SW480 (cell line): ENCODE measurements at places on chromosomes 16 and 17.
A peak's percentile ranks its signal among the peaks of the same experiment; 100 is the strongest.

DNA sequence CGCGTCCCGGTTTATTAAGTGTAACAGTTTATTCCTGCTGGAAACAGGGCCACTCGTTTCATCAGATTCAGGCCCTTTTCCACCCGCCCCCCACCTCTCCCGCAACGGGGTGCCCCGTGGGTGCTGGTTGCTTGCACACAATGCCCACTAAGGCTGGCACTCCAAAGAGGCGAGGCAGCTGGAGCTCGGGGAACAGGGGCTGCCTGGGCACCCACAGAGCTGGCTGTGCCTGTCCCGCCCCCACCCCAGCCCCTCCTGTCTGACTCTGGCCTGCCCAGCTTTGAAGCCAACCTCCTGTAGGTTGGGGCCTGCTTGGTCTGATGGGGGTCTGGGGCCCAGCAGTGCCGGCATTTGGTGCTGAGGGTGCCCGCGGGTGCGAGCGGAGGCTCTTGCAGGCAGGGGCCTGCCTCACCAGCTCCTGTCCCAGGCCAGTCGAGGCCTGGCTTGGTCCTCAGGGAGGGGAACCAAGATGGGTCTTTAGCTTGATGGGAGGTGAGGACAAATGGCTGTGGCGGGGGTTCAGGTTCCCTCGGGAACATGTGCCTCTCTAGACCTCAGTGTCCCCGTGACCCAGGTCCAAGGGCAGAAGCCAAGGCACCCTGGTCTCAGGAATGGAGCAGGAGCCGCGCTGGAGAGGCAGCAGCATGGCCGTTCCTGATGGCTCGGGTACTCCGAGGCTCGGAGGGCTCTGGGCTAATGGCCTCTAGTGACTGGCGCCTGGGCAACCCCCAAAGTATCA lies 20.1 kb downstream of the MYBBP1A start:
- no peak for DNase-seq

DNA sequence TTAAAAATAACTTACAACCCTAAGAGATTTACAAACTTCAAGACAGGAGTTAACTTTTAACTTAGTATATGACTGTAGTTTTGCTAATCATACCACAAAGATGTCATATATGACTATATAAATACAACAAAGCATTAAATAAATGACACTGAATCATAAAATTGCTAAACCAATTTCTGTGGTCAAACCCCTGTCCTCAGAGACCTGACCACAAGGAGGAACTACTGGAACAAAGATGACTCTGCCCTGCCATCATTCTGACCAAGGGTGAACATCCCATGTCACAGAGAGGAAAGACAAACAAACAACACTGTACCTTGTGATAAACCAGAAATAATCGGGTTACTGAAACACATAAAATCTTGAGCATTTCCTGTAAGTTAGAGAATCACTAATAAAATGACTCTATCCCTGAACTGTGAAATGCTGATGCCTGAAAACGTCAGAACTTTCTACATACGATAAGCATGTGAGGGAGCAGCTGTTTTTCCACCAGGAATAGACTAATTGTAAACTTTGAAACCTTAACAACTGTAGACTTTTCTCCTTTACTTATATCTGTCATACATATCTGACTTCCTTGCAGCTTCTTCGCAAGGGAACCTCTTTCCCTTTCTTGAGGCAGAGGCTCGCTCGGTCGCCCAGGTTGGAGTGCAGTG lies 47.9 kb downstream of the WDR59 start:
- peak; percentile 29 for DNase-seq

GRCh38 chr16:4370570-4371356 lies 885 bp upstream of the VASN start:
- no peak for DNase-seq

DNA sequence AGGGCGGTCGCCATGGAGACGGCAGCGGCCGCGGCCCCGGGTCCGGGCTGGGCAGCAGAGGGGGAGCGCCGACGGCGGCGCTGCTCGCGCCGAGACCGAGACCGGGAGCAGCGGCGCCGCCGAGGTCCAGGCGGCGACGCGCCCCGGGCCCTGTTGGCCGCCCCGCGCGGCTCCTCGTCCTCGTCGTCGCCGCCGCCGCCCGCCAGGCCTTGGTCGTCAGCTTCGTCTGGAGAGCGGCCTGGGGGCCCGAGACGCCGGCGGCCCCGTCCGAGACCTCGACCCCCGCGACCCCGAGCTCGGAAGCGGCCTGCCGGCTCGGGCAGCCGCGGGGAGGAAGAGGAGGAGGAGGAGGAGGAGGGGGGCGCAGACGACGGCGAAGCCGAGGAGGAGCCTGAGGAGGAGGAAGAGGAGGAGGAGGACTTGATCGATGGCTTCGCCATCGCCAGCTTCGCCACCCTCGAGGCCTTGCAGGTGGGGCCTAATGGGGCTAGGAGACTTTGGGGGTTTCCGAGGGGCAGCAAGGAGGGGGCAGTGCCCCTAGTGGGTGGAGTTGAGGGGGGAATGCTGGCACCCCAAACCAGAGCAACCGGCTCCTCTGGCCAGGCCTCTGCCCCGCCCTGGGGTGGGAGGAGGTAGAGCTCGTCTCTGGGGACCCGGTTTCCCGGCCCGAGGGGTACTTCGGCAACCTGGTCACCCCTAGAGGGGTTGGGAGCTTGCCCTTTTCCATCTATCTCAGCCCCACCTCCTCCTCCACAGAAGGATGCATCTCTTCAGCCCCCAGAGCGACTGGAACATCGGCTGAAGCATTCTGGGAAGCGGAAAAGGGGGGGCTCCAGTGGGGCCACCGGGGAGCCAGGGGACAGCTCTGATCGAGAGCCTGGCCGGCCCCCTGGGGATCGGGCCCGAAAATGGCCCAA lies 1.5 kb downstream of the FBRS start:
- no peak for DNase-seq

DNA sequence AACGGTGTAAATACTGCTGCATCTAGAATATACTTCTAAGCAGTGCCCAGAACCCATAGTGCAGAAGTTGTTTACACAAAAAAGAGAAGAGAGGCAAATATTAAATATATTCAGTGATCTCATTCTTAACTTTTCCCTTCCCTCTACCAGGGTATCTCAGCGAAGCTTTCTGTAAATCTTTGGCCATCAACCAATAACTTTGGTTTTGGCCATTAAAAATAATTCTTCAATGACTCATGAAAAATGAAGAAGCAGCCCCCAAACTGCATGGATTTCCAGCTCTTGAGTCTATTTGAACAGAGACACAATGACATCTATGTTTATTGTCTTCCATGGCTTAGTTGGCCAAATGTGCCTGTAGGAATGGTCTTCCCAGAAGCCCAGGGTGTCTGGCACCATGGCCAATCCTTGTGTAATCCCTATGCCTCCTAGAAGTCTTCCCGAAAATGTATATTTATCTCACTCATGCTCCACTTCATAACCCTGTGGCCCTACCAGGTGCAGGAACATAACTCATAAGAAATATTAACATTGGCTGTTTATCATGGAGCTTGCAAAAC lies 646.6 kb downstream of the TOX3 start:
- no peak for DNase-seq

- DNase-seq = no peak
Observed at GRCh38 chr17:1082579-1082978, 85.7 kb downstream of the TIMM22 start.

DNA sequence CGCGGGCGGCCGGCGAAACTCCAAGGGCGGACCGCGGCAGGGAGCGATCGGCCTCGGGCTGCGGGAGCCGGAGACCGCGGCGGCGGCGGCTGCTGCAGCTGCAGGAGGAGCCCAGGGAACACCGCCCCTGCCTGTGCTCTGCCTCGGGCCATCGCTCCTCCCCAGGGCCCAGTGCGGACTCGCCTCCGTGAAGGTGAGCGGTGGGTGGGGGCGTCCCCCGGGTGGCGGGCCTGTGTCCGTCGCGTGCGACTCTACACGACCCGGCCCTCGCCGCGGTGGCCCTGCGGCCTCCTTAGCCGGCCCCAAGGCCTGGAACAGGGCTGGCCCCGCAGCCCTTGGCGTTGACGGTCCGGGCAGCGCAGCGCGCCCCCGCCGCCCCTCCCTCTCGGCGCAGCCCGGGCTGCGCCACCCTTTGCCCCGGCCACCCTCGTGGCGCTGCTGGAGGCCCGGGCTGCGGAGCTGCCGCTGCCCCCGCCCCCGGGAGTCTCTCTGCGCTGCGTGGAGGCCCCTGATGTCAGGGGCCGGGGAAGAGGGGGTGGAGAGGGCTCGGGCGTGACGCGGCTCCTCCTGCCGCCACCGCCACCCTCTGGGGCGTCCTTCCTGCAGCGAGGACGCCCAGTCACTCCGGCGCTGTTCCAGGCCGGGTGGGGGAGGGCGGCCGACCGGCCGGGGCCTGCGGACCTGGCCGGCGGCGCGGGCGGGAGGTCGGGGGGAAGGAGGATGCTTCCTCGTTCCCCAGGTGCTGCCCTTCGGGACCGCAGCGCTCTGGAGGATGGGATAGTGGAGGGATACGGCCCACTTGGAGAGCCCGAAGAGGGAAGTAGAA lies 485 bp downstream of the DYNLL2 start:
- peak; percentile 40 for DNase-seq

DNA sequence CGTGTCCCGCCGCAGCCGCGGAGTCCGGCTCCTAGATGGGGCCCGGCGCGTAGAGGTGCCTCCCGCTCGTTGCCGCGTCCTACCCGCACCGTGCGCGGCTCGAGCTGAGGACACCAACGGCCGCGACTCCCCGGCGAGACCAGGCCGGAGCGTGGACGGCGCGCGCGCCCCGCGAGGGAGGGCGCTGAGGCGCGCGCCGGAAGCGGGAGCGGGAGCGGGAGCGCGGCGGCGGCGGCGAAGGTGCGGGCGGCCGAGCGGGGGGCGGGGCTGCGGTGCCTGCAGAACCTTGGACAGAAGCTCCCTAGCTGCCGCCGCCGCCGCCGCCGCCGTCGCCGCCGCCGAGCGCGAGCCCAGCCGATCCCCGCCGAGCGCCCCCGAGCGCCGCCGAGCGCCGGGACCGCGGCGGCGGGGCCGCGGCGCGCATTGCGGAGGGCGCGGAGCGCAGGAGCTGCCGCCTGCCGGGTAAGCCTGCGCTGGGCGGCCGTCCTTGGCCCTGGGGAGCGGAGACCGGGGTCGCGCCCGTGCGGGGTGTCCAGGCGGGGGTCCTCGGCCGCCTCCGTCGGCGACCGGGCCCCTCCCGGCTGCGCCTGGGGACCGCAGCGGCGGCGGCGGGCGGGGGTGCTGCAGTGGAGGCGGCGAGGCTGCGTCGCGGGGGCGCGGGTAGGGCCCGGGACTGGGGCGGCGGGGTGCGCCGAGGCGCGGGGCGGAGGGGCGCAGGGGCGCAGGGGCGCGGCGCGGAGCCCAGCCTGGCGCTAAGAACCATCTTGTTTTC lies at the start of gene CDK5R1:
Gene CDK5R1 (plus strand): TSS at position 293 of the 772 bp plus-strand sequence. CDS start 628 bp downstream, outside the sequence.
- peak; percentile 74 for DNase-seq

DNA sequence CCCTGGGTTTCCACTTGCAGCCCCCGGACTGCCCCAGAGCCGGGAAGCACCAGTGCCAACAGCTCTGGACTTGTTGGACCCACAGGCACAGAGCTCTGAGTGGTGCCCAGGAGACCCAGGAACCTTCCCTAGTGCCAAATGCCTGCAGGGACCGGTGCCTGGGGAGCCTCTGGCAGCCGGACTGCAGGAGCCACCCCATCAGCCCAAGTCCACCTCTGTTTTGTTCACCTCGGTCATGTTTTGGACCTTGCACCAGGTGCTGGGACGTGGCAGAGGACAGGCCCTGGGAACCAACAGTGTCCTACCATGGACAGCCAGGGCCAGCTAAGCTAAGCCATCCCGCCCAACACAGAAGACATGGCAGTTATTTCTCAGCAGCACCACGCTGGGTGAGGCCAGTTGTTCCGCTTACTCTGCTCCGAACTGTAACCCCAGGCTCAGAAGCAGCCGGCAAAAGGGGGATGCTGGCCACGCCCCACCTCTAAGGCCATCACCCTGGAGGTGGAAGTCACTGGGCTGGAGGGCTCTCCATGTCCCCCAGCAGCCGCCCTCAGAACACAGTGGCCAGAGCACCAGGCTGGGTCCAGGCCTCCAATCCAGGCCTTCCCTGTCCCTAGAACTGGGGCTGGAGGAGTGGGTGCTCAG lies 79.8 kb downstream of the AMFR start:
- DNase-seq = no peak

- no peak for DNase-seq
Observed at GRCh38 chr17:76276461-76277299, 11.5 kb downstream of the UBALD2 start.

- DNase-seq = no peak
Observed at GRCh38 chr16:19781226-19781625, 63.2 kb downstream of the IQCK start.

DNA sequence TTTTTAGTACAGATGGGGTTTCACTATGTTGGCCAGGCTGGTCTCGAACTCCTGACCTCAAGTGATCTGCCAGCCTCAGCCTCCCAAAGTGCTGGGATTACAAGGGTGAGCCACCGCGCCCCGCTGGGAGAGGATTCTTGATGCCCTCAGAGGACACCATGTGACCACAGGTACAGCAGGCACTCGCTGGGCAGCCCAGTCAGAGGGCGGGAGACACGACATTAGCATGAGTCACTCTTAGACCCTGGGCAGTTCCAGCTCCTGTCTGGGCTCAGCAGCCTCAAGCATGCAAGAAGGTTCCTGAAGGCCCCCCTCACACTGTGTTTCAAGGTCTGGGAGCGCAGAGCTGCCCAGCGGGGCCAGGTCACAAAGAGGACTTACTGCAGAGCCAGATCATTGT lies 11.9 kb downstream of the STAC2 start:
- peak; percentile 83 for DNase-seq

GRCh38 chr16:48231727-48232492 lies 12.2 kb upstream of the LONP2 start:
- DNase-seq = no peak

- no peak for DNase-seq
Observed at GRCh38 chr17:67041531-67041930, 2.8 kb upstream of the CACNG1 start.

- no peak for DNase-seq
Observed at GRCh38 chr16:3589001-3589400, 11.8 kb upstream of the NLRC3 start.

DNA sequence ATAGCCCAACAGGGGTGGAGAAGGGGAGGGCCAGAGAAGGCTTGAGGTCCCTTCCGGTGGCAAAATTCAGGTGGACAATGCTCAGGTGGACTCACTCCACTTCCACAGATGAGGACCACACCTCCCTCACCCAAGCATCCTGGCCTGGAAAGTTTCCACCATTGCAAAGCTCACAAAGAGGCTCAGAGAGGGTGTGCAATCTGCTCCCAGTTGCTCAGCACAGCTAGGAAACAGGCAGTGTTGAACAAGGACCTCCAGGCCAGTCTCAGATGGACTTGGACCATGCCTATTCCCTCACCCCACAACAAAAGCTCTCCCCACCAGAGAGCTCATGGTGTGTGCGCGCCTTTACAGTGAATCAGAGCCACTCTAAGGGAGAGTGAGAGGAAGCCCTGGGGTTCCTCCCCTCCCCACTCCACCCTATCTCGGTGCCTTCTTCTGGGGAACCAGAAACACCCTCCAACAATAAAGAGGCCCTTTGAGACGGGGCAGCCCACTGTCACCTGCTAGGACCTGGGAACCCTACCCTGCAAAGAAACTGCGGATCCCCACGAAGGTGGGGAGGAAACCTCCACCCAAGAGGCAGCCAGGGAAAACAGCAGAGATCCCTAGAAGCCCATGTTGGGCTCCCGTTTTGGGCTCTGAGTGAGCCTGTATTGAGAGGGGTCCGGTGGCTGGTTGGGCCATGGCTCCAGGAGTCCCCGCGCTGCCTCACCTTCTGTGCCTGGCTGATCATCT lies 1.6 kb downstream of the FAM83G start:
- no peak for DNase-seq

GRCh38 chr16:68360956-68361355 lies 50.1 kb downstream of the PRMT7 start:
- DNase-seq = no peak

GRCh38 chr17:33628500-33629346 lies 335.6 kb upstream of the ASIC2 start:
- no peak for DNase-seq
